ENCODE measurements at places on chromosomes 3 and 15.
A peak's percentile ranks its signal among the peaks of the same experiment; 100 is the strongest.

DNA sequence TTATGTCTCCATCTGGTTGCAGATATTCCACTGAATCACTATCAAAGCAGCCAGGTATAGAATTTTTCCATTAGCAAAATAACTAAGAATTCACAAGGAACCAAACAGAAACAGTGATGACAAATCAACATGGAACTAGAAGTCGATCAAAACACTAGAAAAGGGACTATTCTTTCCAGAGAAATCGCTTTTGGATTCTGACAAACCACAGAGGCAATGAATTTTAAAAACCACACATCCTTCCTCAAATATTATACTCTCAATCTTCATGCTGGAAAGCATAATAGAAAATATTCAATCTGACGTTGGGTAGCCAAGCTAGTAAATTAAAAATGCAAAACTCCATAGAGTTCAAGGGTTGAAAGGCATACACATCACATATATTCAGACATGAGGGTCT lies 93.2 kb upstream of the PPIB start:
- DNase-seq = no peak

DNA sequence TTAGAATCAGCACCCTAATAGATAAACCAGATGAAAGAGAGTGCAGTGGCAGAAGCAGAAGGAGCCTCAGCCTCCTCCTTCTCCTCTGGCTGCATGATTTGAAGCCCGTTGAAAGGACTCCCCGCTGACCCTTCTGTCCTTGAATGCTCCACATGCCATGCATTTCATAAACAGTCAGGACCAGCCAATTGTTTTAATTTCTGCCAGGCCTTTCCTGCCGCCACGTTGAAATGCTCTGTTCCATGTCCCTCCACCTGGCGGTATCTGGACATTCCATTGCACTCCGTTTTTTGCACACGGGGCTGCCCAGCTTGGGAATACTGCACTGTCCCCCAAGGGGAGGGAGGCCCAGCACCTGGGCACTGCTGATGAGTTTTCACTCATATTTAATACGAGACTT lies 35.2 kb upstream of the GLCE start:
- DNase-seq = no peak

GRCh38 chr3:126479642-126480041 lies 4.0 kb upstream of the ZXDC start:
- DNase-seq = no peak

GRCh38 chr3:188353426-188353825 lies 199.5 kb downstream of the LPP start:
- DNase-seq = no peak

GRCh38 chr3:31240874-31241273 lies 291.9 kb upstream of the STT3B start:
- no peak for DNase-seq

DNA sequence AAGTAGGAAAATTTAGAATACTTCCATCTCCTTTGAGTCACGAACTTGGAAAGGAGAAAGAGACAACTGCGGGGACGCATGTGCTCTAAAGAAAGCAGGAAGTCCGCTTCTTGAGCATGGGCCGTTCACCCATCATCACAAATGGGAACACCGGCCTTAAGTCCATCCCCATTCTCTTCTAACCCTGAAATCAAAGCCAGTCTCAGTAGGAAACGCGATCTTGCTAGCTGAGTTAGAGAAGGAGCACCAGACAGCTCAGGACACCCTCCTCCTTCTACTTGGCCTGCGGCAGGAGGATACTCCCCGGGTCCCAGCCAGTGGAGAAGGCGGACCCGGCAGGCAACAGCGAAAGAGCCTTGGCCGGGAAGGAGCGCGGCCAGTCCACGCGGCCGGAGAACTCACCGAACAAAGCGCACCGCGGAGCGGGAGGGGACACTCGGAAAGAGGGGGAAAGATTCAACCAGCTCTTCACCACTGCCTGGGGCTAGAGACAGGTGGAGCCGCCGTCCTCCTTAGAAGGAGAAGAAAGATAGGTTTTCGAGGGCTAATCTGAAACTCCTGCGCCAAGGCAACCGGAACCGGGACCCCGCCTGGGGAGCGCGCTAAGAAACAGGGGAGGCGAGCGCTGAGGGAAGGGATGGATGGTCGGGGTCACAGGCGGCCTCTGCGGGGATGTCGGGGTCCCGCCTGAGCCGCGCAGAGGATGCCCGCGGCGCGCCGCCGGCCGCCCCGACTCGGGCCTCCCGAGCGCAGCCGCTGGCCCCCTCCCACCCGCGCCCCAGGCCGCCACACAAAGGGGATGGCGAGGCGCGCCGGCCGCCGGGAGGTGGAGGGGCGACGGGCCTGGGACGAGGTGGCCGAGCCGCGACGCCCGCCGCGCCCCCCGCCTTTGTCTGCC lies 818 bp downstream of the SLC4A7 start:
- peak; percentile 25 for DNase-seq

- no peak for DNase-seq
Observed at GRCh38 chr3:161028555-161029153, 76.5 kb downstream of the B3GALNT1 start.

DNA sequence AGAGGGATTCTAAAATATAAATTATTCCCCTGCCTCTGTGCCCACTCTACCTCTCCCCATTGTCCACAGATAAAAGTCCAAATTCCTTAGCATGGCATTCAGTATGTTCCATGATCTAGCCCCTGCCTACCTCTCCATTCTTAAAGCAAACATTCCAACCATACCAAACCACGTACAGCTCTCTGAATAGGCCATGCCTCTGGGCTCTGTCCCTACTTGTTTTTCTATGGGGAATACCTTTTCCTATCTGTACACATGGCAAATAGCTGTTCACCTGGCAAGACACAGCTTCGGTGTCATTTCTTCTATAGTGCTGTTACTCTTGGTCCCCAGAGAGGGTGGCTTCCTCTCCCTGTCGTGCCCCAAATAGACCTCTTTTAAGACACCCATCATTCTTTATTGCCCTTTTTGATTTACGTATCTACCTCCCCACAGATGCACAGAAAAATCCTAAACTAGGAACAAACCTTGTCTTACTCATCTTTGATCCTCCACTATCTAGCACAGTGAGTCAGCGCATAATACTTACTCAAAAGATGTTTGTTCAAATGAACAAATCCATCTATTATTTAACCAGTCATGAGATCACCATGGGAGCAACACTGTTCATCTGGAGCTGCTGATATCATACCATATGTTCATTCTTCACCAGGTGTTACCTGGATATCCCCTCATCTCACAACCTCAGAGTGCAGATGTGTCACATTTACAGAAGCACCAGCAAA lies 329.8 kb downstream of the THSD4 start:
- DNase-seq = no peak

DNA sequence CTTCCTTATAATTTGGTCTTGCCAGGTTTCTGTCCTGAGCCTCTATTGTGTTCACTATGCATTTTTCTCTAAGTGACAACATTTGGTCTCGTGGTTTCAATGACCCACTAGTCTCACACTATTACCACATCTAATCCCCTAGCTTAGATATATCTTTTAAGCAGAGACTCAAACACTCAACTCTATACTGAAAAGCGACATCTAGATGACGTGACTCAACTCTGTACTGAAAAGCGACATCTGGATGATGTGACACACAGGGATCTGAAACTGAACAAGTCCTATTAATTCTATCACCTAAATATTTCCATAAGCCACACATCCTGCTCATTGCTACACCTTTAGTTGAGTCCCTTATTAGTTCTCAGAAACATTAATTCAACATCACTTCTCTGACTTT lies 141.7 kb upstream of the MBNL1 start:
- no peak for DNase-seq

DNA sequence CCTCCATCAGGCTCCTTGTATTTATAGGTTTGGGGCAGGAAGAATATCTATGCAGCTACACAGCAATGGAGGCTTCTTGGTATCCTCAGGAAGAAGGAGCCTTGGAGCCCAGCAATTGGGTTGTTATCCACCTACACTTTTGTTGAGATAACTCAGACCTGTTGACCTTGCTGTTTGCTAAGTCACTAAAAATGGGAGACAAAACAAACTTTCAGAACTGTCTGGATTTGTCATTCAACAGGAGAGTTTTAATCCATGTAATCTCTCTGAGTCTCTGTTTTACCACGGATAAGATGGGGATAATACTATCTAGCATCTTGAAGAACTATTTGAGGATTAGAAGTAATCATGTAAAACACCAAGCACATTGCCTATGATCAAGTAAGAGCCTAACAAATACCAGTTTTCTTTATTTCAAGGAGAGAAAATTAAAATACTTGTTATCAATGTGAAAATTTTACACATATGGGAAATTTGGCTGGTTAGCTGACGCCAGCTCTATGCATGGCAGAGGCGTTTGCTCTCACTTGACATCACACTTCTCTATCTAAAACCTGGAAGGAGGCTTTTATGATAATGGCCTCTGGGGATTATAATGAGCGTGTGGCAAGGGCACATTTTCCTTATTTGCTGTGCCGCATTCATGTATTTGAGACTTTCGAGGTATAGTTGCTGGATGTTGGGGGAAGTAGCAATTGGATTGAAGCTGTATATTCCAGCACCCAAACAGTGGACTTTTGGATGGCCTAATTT lies 215.6 kb downstream of the PDCD6IP start:
- DNase-seq = no peak

GRCh38 chr3:193884652-193885051 lies 251.3 kb upstream of the HES1 start:
- DNase-seq = no peak
